ENCODE measurements at places on chromosomes 1 and 21. TPM values are rescaled to one million over a fixed set of nuclear protein-coding genes. Genes with fewer than 3 reads are reported as not detected.

NDC1 gene
- total RNA-seq = 43.1 TPM

HPDL gene
- 0.56 TPM for total RNA-seq

C1orf167 gene
- total RNA-seq = not detected

ANGPTL3 gene
- total RNA-seq = not detected

ESRRG gene
- total RNA-seq = not detected

SMCP gene
- total RNA-seq = not detected

PAPPA2 gene
- 2.9 TPM for total RNA-seq

TMEM54 gene
- total RNA-seq = 25.9 TPM

C1orf174 gene
- 56.7 TPM for total RNA-seq

CCDC190 gene
- 1.1 TPM for total RNA-seq

WNT4 gene
- total RNA-seq = not detected

LCA5L gene
- 1.4 TPM for total RNA-seq

AK5 gene
- 77.0 TPM for total RNA-seq

HCRTR1 gene
- not detected for total RNA-seq

SPRR3 gene
- not detected for total RNA-seq

IL20 gene
- total RNA-seq = not detected

SLC44A5 gene
- 0.38 TPM for total RNA-seq

AADACL3 gene
- total RNA-seq = not detected

TARBP1 gene
- 23.7 TPM for total RNA-seq

Data from regular cardiac myocyte (primary cell).